NCI-H187 treated with DMSO at 0.1 percent for 48 hours (cell line): ENCODE measurements at places on chromosomes 4 and X.

- no peak for DNase-seq
Observed at GRCh38 chr4:22932326-22932725, 239.6 kb downstream of the GBA3 start.

- no peak for DNase-seq
Observed at GRCh38 chr4:7199129-7199725, 6.9 kb downstream of the SORCS2 start.

- no peak for DNase-seq
Observed at GRCh38 chrX:19659929-19660328, 144.6 kb upstream of the MAP3K15 start.

DNA sequence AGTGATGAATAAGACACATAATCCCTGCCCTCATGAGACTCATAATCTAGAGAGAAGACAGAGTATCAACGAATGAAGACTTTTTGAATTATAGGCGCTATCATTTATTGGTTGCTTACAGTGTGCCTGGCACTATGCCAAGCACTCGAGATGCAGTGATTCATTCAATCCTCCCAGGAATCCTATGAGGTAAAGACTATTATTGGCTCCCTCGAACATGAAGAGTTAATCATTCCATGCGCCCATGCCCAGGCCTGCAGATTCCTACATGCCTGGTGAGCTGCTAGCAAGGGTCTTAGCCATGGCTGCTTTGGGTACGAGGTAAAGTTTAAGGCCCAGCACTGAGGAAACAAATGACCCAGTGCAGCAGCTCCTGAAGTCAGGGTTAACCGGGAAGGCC lies 47.0 kb downstream of the TEX13B start:
- no peak for DNase-seq

GRCh38 chr4:119559044-119559647 lies 69.5 kb downstream of the PDE5A start:
- DNase-seq = no peak

DNA sequence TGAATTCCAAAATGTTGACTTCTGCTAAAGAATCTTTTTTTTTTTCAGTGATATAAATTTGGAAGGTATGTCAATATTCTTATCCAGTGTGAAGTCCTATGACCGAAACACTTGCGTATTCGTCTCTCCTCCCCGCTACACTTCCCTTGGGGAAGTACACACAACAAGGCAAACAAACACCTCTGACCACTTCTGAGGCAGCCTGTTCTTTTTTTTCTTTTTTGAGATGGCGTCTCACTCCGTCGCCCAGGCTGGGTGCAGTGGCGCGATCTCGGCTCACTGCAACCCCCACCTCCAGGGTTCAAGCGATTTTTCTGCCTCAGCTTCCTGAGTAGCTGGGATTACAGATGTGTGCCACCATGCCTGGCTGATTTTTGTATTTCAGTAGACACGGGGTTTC lies 78.1 kb upstream of the DHRSX start:
- DNase-seq = no peak

DNA sequence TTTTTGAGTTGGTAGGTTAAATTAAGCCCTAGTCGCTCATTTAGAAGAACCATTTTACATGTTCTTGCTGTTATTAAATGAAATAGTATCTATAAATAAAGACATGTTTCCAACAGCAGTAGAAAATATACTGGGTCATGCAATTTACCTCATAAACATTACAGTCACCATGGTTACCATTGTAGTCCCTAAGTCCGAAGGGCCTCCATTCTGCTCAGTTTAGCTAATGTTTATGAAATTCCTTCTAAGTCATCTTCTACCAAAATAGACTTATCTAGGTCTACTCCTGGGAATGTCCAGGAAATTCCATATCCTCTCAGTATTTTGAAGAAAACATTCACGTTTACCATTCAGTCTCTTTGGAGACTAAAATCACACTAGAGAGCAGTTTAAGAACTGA lies 292.5 kb upstream of the DCAF8L1 start:
- DNase-seq = no peak

DNA sequence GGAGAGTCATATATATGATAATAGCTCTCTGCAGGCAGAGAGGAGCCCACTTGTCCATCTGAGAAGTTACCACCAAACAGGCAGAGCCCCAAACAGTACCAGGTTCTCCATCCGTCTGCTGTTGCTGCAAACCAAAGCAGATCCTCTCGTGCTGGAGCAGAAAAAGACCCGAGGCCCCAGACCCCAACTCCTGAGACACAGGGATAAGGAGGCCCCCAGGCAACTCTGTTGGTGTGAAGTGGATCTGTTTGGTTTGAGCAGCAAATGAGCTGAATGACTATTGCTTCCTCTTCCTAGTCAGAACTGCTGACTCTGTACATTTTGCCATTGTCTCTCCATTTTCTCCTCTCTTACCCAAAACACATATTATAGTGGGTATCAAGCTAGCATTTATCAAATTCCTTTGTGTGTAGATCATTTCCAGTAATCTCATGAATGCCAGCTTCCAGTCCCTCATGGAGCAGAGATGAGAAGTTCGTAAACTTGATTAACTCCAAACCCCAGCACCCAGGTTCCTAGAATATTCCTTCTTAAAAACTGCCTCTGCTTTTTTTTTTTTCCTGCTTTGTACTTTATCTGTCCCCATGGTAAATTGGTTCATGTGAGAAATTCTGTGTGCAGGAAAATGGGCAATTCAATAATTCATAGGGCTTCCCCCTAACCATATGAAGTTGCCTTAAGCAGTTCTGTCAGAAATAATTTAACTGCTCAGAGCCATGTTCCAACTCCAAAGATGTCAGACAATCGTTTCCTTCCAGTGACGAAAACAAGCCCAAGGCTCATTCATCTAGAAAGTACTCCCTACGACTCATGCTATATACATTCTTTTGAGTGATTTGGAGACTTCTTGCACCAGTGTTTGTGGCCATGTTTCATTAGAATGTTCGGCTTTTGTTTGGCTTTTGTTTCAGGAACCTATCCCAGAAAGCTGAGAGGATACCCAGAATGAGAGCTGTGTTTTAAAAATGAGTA lies 98.6 kb upstream of the ATXN3L start:
- DNase-seq = no peak

DNA sequence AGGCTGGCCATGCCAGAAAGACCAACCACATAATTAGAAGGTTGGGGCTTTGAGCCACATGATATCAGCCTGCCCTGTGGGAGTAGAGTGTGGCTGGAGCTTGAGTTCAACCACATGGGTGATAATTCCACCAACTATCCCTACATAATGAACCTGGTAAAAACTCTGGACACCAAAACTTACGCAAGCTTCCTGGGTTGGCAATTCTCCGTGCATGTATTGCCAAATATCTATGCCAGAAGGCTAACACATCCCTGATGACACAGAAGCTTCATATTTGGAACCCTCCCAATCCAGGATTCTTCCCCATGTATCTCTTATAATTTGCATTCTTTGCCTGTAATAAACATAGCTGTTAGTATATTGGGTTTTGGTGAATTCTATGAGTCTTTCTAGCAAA lies 68.2 kb downstream of the FUNDC1 start:
- no peak for DNase-seq

DNA sequence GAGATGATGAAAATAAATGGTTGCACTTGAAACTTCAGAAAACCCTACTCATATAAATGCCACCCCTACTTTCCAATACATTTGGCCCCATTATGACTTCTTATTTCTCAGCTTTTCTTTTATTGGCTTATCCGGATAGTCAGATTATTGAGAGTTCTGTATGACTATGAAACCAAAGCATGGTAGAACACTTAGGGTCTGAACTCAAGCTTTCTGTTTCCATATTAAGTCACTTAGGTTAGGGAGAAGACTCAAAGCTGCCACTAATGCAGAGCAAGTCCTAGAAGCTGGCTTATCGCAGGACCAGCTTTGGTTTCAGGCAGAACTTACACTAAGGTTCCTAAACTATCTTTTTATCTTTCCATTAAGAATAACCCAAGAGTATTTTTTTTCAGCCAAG lies 229.9 kb upstream of the CPEB2 start:
- DNase-seq = no peak

DNA sequence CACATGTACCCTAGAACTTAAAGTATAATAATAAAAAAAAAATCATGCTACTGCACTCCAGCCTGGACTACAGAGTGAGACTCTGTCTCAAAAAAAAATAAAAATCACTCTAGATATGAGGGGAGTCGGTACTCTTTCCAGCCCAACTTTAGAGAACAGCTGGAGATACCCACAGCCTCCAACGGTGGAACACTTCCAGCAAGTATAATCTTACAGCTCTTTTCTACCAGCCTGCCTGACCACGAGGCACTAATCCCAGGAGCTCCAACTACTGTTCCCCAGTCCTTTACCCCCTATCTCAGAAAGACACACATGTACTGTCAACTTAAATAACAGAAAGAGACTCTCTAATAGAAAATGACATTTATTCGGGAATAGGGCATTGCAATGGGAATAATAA lies 46.8 kb downstream of the STEEP1 start:
- no peak for DNase-seq

DNA sequence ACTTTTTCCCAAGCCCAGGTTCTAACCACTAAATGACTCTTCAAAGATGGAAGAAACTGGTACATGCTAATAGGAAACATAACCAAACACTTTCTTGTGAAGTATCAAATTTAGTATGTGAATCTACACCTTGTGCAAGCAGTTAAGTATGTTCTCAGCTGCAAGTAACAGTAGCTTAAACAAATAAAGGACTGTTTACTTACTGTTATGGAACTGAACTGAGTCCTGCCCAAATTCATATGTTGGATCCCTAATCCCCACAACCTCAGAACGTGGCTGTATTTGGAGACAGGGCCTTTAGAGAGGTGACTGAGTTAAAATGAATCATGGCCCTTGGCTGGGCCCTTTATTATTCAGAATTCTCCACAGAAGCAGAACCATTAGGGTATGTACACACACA lies 178.7 kb downstream of the KDR start:
- DNase-seq = peak; percentile 60

- DNase-seq = no peak
Observed at GRCh38 chr4:112927544-112927943, 121.9 kb upstream of the ANK2 start.

DNA sequence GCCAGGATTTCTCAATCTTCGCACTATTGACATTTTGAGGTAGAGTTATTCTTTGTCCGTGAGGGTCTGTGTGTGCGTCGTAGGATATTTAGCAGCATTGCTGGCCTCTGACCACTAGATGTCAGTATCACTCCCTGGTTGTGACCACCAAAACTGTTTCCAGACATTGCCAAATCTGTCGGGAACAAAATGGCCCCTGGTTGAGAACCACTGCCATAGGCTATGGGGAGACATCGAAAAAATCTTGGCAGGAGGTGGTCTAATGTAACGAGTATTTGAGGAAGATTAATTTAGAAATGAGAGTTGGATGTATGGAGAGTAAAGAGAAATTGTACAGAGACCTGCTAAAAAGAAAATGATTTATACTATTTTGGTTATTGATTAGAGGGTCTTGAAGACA lies 108.4 kb downstream of the DOCK11 start:
- DNase-seq = no peak

- DNase-seq = no peak
Observed at GRCh38 chr4:186121057-186121456, 16.6 kb downstream of the FAM149A start.

DNA sequence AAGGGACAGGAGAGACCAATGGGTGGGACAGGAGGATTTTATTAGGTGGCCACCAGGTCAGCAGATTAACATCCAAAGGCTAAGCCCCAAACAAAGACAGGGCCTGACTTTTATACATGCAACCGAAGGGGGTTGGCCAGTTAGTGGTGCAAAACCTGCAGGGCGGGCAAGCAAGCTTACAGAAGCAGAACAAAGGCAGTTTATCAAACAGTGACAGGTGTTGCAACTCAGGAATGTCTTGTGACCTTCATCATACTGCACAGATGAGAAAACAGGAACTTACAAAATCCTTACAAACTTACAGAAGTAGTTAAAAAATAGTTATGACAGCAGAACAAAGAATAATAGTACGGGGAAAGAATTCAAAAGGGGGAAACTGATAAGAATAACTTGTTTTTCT lies 708.1 kb downstream of the GLUD2 start:
- DNase-seq = no peak

DNA sequence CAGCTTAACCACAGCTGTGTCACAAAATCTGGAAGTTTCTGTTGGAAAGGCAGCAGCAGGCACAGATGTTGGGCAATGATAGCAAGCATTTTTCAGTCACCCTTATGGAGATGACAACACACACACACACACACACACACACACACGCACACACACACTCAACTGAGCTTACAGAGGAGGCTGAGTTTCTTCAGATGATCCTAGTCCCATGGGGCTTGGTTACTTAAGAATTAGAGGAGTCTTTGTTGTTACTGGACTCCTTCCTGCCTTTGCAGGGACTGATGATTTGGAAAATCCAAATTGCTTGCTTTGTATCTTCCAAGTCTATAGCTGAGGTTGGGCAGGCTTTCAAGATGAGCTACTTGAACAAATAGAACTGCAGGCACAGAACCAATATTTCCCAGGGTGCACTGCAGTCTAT lies 740.1 kb upstream of the PITX2 start:
- no peak for DNase-seq

DNA sequence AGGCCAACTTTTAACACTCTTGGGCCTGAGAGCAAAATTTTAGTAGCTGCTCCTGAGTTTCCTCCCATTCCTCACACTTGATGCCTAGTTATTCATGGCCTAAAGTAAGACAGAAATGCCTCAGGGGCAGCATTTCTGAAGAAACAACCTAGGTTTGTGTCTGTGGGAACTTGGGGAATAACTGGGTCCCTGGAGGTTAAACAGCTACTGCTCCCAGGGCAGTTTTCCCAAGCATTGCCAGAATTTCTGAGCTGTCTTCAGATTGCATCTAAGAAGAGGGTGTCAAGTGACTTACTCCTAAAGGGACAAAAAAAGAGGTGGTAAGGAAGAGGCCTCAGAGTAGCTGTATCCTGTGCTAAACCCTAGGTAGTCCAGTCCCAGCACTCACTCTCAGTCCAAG lies 130.8 kb upstream of the ACSL4 start:
- no peak for DNase-seq

- DNase-seq = no peak
Observed at GRCh38 chr4:182893047-182893446, 24.1 kb downstream of the DCTD start.

GRCh38 chr4:102579794-102580462 lies 78.8 kb downstream of the NFKB1 start:
- no peak for DNase-seq

DNA sequence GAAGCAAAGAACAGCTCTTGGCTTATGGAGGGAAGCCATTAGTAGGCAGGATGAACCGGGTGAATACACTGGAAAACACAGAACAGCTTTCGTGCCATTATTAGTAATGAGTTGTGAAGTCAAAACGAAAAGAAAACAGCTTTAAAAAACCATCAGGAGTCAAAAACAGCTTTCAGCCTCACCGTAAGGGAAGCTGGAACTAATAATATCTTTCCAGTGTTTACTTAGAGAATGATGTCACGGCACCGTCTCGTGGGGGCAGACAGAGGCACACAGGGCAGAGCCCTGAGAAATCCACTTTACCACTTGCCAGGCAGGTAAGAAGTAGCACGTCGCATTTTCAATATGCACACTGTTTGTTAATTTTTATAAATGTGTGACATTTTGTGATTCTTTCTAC lies 37.9 kb upstream of the HMX1 start:
- no peak for DNase-seq

GRCh38 chr4:143076723-143077122 lies 108.0 kb upstream of the USP38 start:
- no peak for DNase-seq

GRCh38 chr4:622996-623913 lies 2.1 kb upstream of the PDE6B start:
- no peak for DNase-seq
